ENCODE measurements at places on chromosomes 6 and 20.

DNA sequence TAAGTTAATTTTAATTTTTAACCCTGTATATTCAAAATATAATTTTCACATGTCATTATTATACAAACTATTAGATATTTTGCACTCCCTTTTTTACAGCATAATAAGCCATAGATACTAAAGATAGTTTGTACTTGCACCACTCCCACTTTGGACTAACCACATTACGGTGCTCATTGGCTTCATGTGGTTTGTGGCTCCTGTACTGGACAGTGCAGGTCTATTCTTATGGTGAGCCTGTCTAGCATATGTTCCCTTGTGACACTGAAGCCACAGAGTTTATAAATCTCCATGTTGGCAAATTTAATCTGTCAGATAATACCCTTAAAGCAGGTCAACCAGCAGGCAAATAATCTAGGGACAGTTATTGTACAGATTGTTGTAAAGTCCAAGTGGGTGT is 354.4 kb upstream of the KCNQ5 start:
- DNase-seq: no peak

DNA sequence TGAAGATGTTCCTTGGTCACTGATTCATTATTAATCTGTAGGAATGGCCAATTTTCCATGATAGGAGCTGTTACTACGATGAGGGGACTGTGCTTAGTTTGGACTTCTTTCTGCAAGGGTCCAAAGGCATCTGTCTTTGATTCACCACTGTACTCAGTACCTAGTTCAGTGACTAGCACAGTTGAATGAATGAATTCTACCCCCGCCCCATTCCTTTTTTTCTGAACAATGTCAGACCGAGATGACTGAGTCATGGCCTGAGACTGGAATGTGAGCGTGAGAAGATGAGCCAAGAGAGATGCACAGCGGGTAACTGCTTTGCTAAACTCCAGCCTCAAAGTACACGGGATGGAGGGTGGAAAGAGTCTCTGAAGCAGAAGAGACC is 419 bp upstream of the SNHG17 start:
- no peak for DNase-seq

DNA sequence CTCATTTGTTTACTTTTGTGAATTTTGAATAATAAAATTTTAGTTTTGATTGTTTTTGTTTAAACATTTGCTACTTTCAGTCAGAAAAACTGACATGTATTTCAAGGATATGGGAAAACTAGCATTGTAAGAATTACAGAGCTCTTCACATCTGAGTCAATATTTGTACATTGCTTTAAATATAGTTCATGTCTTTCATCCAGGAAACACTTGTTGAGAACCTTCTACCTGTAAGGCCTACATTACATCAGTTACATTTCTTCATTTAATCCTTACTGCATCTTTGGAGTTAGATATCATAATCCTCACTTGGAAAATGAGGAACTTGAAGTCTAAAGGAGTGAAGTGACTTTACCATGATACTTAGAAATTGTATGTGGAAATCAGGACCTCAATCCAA is 242.9 kb downstream of the KCNQ5 start:
- DNase-seq: no peak

- DNase-seq: no peak
Measured at GRCh38 chr6:6927521-6928361, 180.0 kb upstream of the RREB1 start.

DNA sequence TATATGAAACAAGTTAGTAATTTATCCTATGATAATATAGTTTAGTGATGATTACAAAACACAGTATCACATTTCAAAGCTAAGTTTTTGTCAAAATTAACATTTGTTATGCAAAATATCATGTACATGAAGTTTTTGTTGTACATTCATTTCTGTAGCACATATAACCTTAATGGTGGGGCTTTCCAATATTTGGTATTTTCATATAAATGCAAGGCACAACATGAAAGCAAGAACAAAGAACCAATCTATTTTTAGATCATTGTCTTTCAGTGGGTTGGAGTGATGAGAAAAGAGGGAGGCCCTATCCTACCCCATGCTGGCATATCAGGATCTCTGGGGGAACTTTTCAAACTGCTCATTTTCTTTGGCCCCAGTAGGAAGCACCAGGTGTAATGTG is 53.4 kb downstream of the FAM83B start:
- DNase-seq: no peak

- DNase-seq: no peak
Measured at GRCh38 chr20:3785240-3786125, 1.1 kb downstream of the CENPB start.

DNA sequence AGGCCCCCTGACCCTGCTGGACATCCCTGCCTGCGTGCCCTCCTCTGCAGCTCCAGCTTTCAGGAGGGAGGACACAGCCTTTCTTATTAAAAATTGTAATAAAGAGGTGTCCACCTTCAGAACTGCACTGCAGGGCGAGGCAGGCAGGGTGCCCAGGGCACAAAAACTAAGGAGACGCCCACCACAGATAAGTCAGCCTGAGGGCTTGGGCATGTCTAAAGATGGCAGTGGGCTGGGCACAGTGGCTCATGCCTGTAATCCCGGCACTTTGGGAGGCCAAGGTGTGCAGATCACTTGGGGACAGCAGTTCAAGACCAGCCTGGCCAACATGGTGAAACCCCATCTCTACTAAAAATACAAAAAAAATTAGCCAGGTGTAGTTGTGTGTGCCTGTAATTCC is 7.0 kb upstream of the C20orf144 start:
- no peak for DNase-seq

GRCh38 chr20:25547063-25547462 is 38.3 kb downstream of the NINL start:
- no peak for DNase-seq

- DNase-seq: no peak
Measured at GRCh38 chr6:118354641-118355040, 193.5 kb upstream of the PLN start.

DNA sequence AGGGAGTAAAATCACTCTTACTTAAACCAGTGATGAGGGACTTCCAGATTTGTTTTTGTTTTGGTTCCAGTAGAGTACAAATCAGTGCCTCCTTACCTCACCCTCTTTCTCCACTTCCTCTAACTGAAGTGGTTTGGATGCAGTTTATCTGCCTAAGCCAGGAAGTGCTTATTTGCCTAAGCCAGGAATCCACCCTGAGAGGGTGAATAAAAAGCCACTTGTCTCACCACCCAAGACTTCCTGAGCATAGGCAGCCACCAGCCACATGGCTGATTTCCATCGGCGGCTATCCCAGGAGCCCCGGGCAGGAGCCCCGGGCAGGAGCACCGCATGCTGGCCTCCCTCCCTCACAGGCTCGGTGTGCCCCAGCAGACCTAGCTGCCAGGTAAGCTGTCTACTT is 12.0 kb downstream of the LRP11 start:
- DNase-seq: no peak

- peak; percentile 24 for DNase-seq
Measured at GRCh38 chr6:165704045-165704748, 41.2 kb upstream of the PDE10A start.

GRCh38 chr6:38027685-38028373 is 208.3 kb downstream of the ZFAND3 start:
- no peak for DNase-seq

Data from NCI-H1105 (cell line).